Right ventricle myocardium superior (tissue), 1 donor: ENCODE measurements at places on chromosomes 13 and 19. TPM values are rescaled to one million over a fixed set of nuclear protein-coding genes. Genes with fewer than 3 reads are reported as not detected.

REXO1 gene
- total RNA-seq = 13.6 TPM

AMER2 gene
- total RNA-seq = not detected

CSNK1G2 gene
- total RNA-seq = 24.3 TPM

ICAM5 gene
- 0.11 TPM for total RNA-seq

TIMM29 gene
- 11.8 TPM for total RNA-seq
